Suppressor macrophage treated with lipopolysaccharide for 4 hours (primary cell): ENCODE measurements at places on chromosomes 13 and 19.

DNA sequence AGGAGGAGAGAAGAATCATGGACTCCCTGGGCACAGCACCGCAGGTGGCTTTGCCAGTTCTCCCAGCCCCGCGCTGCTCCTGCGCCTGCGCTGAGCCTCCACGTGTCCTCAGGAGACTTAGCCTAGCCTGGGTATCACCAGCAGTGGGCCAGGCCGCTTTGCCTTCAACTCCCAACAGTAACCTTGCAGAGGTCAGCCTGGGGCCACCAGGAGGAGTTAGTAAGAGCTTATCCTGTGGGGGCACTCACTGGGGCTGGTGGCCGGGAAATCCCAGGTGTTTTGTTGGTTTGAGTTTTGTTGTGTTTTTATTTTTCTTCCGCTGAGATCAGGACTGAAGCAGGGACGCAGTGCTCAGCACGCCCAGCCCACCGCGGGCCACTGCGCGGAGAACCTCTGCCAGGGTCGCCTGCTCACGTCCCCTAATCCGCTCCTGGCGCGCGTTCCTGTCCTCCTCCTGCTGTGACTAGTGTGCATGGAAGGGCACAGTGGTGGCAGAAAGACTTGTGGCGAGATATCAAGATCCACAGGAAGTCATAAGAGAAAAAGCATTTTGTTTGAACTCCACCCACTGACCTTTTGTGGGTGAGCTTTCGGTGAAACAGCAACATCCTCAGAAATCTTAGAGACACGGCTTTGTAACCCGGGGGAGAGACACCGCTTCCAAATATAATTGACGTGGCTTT is 207.4 kb upstream of the RFC3 start:
- no peak for DNase-seq

- no peak for DNase-seq
Observed at GRCh38 chr13:46097663-46098062, 7.2 kb downstream of the CPB2 start.

DNA sequence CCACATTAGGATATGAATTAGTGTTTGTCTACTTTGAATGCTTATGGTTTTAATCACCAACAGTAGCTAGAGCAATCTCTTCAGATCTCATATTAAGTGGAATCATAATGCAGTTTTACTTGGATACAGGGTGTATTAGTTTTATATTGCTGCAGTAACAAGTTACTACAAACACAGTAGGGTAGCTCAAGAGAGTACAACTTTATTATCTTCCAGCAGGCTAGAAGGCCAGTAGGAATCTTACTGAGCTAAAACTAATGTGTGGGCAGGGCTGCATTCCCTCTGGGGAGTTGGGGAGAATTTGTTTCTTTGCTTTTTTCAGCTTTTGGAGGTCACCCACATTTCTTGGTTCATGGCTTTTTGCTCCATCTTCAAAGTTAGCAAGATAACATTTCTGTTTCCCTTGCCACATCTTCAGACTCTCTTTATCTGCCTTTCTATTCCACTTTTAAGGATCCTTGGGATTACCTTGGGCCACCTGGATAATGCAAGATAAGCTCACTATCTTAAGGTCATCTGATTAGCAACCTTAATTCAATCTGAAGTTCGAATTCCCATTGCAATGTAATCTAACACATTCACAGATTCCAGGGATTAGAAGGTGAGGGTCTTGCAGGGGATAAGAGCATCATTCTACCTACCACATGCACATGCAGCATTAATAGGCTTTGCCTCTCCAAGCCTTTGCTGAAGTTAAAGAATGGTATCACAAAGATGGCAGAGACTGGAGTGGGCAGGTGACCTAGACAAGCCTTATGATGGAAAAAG is 134.1 kb upstream of the SLC10A2 start:
- no peak for DNase-seq

DNA sequence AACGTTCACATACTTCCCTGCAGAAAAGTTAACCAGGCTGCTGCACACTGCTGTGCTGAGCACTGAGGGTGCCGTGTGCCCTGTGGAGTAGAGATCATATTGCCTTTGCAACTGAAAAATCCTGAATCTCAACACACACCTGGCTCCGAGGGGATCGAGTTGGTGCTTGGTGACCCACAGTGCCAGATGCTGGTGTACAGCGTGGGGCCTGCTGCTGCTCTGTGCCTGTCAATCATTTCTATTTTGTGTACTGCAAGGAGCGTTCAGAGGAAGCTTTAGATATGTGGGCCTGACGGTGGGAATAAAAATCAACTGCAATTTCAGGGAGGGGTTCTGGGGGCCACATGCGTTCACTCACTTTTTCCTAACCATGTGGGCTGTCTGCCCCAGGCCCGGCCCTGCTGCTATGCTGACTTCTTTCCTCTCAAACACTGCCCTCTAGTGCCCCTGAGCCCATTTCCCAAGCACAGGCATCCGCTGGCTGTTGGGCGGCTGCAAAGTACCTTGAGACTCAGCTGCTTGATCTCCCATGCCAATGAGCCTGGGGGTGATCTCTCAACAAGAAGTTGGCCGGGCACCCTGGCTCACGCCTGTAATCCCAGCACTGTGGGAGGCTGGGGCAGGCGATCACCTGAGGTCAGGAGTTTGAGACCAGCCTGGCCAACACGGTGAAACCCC is 9.7 kb upstream of the LENG8 start:
- peak; percentile 40 for DNase-seq

DNA sequence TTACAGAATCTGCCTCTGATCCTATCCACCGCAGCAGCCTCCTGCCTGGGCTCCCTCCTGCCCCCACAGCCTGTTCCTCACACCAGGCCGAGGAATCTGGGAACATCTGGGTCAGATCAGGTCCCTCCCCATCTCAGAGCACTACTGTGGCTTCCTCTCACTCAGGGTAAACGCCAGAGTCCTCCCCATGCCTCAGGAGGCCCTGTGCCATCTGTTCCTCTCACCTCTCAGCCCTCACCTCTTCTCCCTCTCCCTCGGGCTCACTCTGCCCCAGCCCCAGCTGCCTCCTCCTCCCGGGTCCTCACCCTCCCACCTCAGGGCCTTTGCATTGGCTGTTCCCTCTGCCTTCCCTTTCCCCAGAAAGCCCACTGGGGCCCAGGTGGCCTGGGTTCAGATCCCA is 18.2 kb downstream of the FCGBP start:
- DNase-seq: no peak

DNA sequence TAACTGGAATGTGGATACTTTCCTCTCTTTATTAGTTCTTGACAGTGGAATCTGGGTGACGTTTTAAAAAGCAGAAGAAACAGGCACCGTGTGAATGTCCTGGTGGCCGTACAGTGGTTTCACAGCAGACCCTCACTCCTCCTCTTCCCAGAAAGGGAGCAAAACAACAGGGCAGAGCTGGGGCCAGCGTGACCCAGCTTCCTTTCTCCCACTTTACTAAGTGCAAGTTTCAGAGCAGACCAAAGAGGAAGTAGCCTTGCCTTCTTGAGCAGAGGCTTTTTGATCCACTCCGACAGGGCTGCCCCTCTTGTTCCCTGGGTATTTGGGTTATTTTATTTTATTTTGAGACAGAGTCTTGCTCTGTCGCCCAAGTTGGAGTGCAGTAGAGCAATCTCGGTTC is 19.6 kb upstream of the C19orf33 start:
- peak; percentile 80 for DNase-seq

DNA sequence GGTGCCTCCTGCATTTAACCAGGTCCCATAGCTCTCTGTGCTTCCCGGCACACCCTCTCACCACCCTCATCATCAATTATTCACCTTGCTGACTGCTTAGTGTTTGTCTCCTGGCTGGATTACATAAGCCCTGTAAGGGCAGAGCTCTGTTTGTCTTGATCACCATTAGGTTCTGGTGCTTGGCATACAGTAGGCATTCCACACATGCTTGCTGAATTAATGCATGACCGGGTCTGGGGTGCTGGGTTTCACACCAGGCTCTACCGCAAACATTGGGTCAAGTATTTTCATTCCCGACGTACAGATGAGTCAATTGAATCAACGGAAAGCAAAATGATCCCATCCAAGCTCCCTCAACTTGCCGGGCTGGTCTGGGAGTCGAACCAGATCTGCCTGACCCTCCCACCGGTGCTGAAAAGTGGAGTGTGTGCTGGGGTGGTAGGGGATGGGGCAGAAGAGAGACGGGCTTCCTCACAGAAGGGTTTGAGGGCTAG is 28.5 kb downstream of the VAV1 start:
- peak; percentile 54 for DNase-seq

- DNase-seq: no peak
Observed at GRCh38 chr13:78192716-78193115, 274.1 kb upstream of the EDNRB start.
